Type B pancreatic cell (in vitro differentiated cells): ENCODE measurements at places on chromosomes 2 and 18. TPM values are rescaled to one million over a fixed set of nuclear protein-coding genes. Genes with fewer than 3 reads are reported as not detected.

The SERPINB10 gene
- total RNA-seq: not detected in 2 replicates

GRCh38 chr2:71126957-71127356 lies 3.1 kb downstream of the MCEE start:
- peaks cover 10% of the 10 kb centered on the region for H3K4me1 ChIP-seq
- H3K36me3 ChIP-seq: peaks cover 16% of the 10 kb centered on the region
- H3K27me3 ChIP-seq: no peaks in the 10 kb centered on the region
- no peak for DNase-seq

The ZNF396 gene
- 4.8 and 4.9 TPM in 2 replicates for total RNA-seq

GRCh38 chr2:26913606-26913998 lies 56.8 kb upstream of the MAPRE3 start:
- H3K36me3 ChIP-seq: peaks cover 6% of the 10 kb centered on the region
- peaks cover 16% of the 10 kb centered on the region for H3K4me1 ChIP-seq
- no peak for DNase-seq
- H3K27ac ChIP-seq: no peak overlapping the region
- H3K4me3 ChIP-seq: peak overlapping the region; percentile 50

DNA sequence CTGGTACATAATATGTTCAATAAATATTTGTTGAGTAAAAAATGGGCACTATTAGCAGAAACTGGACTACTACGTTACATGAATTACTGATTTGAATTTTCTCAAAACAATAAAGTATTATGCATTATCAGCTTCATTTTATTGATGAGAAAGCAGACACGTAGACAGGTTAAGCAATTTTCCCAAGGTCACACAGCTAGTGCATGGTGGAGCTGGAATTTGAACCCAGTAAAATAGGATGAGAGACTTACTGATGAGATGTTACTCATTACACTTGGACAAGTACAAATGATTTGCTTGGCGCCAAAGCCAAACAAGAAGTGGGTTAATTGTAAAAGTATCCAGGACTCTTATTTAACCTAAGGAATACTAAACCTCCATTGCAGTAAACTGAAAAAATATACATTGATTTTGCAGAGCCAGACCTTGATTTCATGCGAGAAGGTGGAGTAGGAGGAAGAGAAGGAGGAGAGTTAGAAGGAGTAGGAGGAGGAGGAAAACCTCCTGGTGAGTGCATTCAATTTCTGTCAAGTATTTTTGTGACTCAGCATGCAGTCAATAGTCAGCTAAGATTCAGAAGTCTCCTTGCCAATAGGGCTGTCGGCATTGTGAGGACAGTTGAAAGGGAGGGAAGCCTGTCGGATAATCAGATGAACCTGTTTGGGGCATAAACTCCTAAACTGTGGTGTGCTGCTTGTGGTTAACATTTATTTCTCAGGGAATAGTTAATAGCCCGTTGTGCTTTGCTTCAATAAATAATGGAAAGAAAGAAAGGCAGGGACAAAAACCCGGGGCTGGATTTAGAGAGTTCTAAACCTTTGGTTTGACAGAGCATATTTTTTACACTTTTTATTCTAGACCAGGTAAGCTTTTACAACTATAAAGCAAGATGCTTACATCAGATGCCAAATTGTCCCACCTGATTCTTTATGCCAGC lies 77.0 kb upstream of the TACR1 start:
- no peak overlapping the region for H3K27ac ChIP-seq
- no peak for DNase-seq
- H3K36me3 ChIP-seq: peaks cover 4% of the 10 kb centered on the region
- no peaks in the 10 kb centered on the region for H3K27me3 ChIP-seq
- H3K4me3 ChIP-seq: no peak overlapping the region
- peaks cover 14% of the 10 kb centered on the region for H3K4me1 ChIP-seq

DNA sequence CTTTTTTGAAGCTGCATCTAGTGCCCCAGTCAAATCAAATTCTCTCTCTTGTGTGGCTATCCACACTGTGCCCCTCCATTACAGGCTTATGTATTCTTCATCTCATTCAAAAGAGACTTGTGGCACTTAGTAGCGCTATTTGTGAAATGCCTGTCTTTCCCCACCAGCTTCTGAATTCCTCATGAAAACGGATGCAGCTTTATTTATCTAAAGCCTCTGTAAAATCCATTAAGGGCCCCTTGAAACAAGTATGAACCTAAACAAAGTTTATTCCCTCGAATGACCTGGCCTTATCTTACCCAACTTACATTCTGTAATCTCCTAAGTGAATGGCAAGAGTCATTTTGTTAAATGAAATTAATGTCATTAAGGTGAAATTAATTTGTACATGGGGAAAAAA lies 417.4 kb upstream of the PIK3C3 start:
- H3K27ac ChIP-seq: no peak overlapping the region
- no peak for DNase-seq
- no peak overlapping the region for H3K4me3 ChIP-seq
- H3K36me3 ChIP-seq: no peaks in the 10 kb centered on the region
- H3K27me3 ChIP-seq: no peaks in the 10 kb centered on the region
- H3K4me1 ChIP-seq: no peaks in the 10 kb centered on the region

DNA sequence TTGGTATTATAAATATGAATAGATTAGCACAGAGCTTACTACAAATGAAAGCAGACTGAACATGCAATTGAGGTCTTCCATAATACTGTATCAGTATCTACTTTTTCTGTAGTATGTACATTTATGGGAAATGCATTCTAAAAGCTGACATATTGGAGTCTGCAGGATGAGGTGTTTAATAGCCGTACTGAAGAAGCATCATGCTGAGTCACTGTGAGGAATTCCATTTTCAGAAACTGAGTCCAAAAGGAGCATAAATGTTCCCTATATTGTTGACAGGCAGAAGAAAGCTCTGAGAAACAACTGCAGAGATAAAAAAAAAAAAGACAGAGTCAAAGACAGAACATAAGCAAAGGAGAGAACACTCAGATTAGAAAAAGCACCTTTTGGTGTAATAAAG lies 366.7 kb upstream of the SPHKAP start:
- H3K4me1 ChIP-seq: no peaks in the 10 kb centered on the region
- no peaks in the 10 kb centered on the region for H3K36me3 ChIP-seq
- no peak for DNase-seq
- no peak overlapping the region for H3K4me3 ChIP-seq

DNA sequence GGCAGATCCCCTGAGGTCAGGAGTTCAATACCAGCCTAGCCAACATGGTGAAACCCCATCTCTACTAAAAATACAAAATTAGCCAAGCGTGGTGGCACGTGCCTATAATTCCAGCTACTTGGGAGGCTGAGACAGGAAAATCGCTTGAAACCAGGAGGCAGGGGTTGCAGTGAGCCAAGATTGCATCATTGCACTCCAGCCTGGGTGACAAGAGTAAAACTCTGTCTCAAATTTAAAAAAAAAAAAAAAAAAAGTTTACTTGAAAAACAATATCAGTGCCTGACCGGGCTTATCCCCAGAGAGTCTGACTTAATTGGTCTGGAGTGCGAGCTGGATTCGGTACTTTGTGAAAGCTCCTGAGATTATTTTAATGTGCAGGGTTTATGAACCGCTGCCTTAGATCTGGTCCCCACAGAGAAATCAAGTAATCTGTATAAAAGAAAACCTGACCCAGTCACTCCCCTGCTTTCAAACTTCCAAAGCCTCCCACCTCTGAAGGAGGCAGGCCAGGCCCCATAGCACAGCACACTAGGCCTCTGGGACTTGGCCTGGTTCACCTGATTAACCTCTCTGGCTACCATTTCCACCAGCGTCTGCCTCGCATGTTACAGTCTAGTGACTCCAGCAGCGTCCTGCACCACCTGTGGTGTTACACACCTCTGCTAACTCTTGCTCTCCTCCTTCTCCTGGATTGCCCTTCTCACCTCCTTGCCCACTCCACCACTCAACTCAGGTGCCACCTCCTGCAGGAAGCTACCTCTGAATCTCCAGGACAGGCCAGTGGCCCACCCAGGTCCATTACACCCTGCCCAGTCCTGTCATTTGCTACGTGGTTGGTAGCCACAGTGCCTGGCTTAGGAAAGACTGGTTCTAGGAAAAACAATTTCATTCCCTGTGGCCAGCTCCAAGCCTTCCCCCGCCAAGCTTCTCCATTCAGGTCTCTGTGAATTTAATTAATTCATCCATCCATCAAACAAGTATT lies 114.3 kb upstream of the PPP1CB start:
- H3K27me3 ChIP-seq: no peaks in the 10 kb centered on the region
- no peaks in the 10 kb centered on the region for H3K36me3 ChIP-seq
- H3K27ac ChIP-seq: peak overlapping the region; percentile 35
- H3K4me1 ChIP-seq: peaks cover 40% of the 10 kb centered on the region
- DNase-seq: no peak

GRCh38 chr2:46486436-46486835 lies 7.1 kb downstream of the TMEM247 start:
- H3K27me3 ChIP-seq: peaks cover 3% of the 10 kb centered on the region
- H3K4me3 ChIP-seq: no peak overlapping the region
- H3K27ac ChIP-seq: no peak overlapping the region
- no peaks in the 10 kb centered on the region for H3K36me3 ChIP-seq
- no peak for DNase-seq

DNA sequence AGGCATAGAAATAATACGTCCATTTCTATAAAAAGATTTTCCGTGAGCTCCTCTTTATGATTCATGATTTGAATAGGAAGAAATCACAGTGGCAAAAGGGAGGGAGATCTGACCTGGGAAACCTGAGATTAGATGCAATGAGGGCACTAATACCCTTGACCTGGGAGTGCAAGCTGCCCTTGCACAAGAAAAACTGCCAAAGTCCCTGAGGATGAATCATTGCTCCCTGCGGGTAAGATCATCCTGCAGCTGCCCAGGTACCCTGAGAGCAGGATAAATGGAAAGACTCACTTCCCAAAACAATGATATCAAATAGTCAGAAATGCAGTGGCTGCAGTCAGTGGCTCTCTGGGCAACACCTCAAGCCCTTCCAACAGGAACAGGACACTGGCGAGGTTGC lies 11.6 kb downstream of the FHL2 start:
- H3K36me3 ChIP-seq: peaks cover 42% of the 10 kb centered on the region
- peaks cover 13% of the 10 kb centered on the region for H3K4me1 ChIP-seq
- no peaks in the 10 kb centered on the region for H3K27me3 ChIP-seq
- H3K27ac ChIP-seq: no peak overlapping the region
- DNase-seq: no peak

- no peaks in the 10 kb centered on the region for H3K36me3 ChIP-seq
- H3K27me3 ChIP-seq: no peaks in the 10 kb centered on the region
- DNase-seq: no peak
- no peak overlapping the region for H3K4me3 ChIP-seq
These were observed 104.6 kb downstream of the CAPN13 start for GRCh38 chr2:30702694-30703093.

The PAIP2B gene
- 13.7 and 21.5 TPM in 2 replicates for total RNA-seq

DNA sequence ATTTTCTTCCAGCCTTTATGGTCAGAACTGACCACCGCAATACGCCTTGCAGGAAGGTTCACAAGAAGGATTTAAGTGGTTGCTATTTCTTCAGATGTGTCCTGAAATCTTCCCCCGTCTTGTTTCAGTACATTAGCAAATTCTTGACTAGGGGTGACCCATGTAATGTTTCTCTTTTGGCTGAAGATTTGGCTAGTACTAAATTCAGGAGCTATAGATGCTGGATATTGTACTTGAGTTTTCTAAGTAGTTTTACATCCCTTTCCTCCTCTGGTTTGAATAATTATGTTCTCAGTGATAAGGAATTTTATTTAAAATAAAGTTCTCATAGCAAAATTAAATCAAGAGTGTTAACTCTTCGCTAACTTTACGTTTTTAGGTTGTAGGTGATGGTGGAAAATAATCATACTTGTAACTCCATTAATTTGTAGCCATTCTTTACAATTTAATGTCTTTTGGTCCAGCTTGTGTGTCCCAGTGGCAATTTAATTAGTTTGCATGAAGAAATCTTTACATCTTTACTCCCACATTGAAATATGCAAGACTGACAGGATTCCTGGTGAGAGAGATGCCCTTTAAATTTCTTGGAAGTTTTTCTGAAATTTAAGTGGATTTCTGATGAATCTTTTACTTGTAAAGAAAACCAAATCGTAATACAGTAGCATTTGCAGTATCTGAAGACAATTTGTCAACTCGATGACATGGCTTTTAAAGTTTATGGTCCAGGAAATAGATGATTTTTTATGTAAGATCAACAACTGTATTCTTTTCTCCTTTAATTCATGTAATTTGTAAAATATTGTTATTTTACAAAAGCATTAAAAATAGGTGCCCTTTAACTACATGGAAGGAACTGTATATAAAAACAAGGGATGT lies 2.8 kb downstream of the PHLPP1 start:
- H3K4me1 ChIP-seq: peaks cover 52% of the 10 kb centered on the region
- H3K27ac ChIP-seq: peak overlapping the region; percentile 95
- peak overlapping the region; percentile 96 for H3K4me3 ChIP-seq
- peaks cover 4% of the 10 kb centered on the region for H3K36me3 ChIP-seq
- DNase-seq: no peak

The EN1 gene
- total RNA-seq: 0.57 and 2.7 TPM in 2 replicates

DNA sequence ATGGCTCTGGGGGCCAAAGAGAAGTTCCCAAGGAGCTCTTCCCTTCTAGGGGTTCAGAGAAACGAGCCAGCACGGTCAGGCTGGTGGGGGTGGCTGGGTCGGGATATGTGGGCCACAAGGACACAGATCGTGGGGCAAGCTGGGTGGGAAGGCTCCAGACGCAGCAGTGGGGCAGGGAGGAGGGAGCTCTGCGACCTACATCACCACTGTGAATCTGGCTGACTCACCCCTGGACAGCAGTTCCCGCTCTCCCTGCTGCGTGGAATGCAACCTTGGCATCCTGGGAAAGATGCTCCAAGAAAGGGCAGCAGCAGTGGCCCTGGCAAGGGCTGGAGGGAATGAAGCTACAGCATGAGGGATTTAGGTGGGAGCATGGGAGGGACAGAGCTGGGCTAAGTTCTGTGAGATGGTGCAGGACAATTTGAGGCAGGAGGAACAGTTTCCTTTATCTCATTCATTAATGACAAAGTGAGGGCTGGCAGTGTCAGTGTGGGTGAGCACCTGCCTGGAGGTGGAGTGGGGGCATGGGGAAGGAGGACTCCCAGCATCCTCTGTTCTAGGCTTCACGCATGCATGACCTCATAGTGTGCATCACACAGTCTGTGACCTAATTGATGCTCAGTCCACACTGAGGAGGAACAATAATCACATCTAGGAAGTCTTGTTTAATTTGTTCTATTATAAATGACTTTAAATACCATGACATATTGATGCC lies 25.0 kb downstream of the CELF4 start:
- H3K27ac ChIP-seq: no peak overlapping the region
- H3K4me1 ChIP-seq: peaks cover 16% of the 10 kb centered on the region
- DNase-seq: no peak
- peaks cover 54% of the 10 kb centered on the region for H3K27me3 ChIP-seq
- no peak overlapping the region for H3K4me3 ChIP-seq

The GALNT5 gene
- 1.7 and 2.6 TPM in 2 replicates for total RNA-seq

GRCh38 chr18:36460854-36461253 lies 163.3 kb downstream of the FHOD3 start:
- H3K4me3 ChIP-seq: no peak overlapping the region
- DNase-seq: no peak
- peaks cover 20% of the 10 kb centered on the region for H3K27me3 ChIP-seq
- H3K27ac ChIP-seq: no peak overlapping the region
- no peaks in the 10 kb centered on the region for H3K36me3 ChIP-seq
